ENCODE measurements at places on chromosomes 11 and 22. TPM values are rescaled to one million over a fixed set of nuclear protein-coding genes. Genes with fewer than 3 reads are reported as not detected.

DNA sequence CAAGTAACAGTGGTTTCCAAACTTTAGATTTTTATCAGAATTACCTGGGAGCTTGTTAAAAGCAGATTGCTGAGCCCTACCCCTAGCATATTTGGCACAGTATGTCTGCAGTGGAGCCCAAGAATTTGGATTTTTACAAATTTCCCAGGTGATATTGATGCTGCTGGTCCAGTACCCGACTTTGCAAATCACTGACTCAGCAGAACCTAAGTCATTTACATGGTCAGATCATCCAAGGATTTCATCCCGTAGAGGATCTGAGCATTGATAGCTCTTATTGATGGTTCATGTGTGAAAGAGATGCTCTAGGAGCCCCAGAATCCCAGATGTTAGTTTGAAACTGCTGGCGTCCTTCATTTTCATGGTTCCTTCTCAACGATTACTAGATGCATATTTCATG is 6.0 kb downstream of the C11orf97 start:
- no peak for DNase-seq

DNA sequence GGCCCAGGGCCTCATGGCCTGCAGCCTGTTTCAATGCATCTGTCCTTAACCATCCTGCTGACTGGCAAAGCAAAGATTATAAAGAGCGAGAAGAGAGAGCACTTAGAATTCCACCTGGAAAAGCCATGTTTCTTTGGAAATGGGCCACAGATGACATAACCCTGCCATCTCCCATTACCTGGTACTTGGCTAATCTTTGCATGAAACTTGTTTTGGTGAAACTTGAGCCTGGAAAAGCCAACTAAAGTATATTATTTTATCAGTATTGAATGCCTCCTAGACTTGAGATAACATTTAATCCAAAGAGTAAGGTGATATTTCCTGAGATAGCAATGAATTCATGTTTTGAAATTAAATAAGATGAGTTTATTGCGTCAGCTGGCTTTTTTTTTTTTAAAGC is 72.6 kb downstream of the NAV2 start:
- DNase-seq, result no peak

DNA sequence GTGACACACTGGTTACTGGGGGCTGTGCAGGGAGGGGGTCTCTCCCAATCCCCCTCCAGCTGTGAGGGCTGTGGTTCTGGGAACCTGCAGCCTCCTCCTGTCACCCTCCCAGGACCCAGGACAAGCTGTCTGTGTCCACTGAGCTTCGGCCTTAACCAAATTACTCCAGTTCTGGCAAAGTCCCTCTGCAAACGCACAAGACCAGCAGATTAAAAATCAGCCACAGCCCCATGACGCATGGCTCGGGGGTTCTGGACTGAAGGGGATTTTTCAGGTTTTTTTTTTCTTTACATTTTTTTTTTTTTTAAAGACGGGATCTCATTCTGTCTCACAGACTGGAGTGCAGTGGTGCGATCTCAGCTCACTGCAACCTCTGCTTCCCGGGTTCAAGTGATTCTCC is 32.2 kb upstream of the A4GALT start:
- no peak for DNase-seq

DNA sequence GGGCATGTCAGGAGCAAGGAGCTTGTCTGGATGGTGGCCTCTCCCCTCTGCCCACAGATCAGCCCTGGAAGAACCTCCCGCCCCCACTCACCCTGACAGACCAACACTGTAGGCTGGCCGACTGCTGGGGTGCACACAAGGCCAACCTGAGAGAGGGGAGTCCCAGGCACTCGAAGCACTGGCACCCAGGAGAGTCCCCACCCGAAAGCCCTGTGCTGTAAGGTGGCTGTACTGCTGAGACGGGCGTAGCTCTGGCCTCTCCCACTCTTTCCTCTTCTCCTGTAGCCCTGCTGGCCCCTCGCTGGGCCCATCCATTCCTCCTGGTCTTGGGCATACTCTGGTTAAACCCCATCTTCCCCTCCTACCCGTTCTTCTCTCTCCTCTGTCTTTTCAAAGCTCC is 39.7 kb downstream of the MYO7A start:
- DNase-seq, result no peak

DNA sequence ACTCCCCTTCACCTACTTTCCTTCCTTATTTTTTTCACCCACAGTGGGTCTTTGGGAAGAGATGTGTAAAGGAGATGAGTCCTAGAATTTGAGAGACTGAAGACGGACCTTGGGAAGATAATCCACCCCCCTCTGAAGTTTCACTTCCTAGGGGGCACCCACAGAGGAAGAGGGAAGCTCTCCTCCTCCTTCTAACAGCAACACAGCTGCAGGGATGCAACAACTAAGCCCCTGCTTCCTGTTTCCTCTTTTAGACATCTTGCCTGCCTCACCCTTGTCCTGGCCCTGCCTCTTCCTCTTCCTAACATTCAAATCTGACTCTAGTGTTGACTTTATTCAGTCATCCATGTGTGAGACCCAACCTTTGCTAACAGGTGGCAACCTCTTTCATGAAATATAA is 424.6 kb downstream of the BUD13 start:
- DNase-seq, result no peak

GRCh38 chr11:76616676-76617552 is 53.6 kb downstream of the LRRC32 start:
- DNase-seq, result no peak

ABCC8 gene
- total RNA-seq, result 0.52 TPM

CRYBB3 gene
- not detected for total RNA-seq

HINFP gene
- 15.5 TPM for total RNA-seq
